ENCODE measurements at places on chromosomes 6 and 20.

GRCh38 chr6:38234141-38234540, 405.6 kb downstream of the BTBD9 start:
- DNase-seq = no peak

- DNase-seq = no peak
Observed at GRCh38 chr6:151022492-151022891, 157.0 kb downstream of the MTHFD1L start.

- DNase-seq = no peak
Observed at GRCh38 chr20:219290-220115, 7.6 kb upstream of the DEFB129 start.

GRCh38 chr20:60139663-60140446, 181.6 kb downstream of the CDH26 start:
- no peak for DNase-seq

- DNase-seq = no peak
Observed at GRCh38 chr6:16316741-16317251, 78.4 kb downstream of the GMPR start.

DNA sequence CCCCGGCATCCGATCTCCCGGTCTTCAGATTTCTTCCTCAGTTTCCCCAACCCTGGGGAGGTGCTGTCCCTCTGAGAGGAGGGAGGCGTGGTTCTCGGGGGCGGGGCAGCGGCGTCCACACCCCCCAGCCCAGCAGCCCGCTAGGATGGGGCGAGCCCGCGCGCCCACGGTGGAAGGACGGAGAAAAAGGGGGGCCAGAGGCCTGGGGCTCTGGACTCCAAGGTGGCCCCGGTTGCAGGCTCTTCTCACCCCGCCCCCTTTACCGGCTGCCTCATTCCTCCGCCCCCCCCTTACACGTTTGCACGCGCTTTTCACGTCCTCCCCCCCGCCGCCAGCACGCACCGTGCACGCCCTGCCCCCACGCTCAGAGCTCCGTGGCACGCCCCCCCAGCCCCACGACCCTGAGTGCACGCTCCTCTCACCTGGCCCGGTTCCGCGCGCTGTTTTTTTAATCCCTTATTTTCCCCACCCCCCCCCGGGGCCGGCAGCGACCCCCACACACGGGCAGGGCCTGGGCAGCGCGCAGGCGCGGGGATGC, 402 bp downstream of the ZBTB12 start:
- DNase-seq = peak; percentile 76

DNA sequence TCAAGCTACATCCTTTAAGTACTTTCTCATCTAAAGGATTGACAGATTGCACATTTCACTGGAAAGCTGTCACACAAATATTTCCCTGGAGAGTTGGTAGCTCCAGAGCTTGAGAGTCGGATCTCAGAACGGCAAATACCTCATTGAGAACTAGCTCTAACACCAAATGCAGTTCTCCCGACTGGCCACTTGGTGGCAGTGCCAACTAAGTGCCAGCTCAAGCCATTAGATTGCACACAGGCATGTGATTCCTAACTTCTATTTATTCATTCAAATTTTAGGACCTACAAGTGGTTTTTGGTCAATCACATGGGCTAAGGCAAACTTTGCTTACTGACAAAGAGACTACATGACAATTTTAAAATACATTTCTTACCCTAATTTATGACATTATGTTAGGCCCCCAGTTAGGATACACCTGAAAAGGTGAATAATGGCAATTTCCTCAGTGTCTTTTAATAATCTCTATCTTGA, 7.9 kb upstream of the MCHR2 start:
- DNase-seq = peak; percentile 31

Measured in left ventricle myocardium superior (tissue), 1 donor.